Stimulated activated CD4-positive, alpha-beta T cell treated with anti-CD3 and anti-CD28 coated beads, Interleukin-4, amount 100 ng/mL, for 48 hours (primary cell): ENCODE measurements at places on chromosomes 5 and 9.
A peak's percentile ranks its signal among the peaks of the same experiment; 100 is the strongest.

- DNase-seq, result peak; percentile 41
Measured at GRCh38 chr9:32551276-32552051, 663 bp upstream of the SMIM27 start.

DNA sequence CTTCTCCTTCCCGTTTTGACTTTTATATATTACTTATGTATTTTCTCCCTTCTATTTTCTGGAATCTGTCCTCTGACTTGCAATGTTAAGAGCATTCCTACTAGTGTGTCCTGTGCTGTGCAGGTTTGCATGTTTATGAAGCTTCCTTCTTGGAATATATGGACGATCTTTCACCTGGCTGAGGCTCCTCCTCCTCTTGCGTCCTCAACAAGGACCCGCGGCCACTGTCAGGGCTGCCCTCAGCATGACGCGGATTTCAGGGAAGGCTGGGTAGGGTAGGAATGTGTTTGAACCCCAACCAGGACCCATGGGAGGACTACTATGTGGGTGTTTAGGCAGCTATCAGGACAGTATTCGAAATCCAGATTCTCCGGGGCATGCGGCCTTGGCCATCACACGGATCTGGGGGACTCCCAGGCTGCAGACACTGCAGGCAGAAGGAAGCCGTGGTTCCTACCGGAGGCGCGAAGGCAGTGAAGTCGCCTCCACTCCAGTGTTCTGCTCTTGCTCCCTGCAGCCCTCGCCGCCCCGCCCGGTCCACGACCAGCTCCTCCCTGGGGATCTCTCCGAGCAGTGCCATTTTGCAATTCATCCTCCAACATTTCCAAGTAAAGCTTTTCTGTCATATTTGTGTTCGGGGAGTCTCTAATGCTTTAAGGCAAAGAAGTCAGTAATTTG lies 37.0 kb upstream of the OSMR start:
- no peak for DNase-seq

DNA sequence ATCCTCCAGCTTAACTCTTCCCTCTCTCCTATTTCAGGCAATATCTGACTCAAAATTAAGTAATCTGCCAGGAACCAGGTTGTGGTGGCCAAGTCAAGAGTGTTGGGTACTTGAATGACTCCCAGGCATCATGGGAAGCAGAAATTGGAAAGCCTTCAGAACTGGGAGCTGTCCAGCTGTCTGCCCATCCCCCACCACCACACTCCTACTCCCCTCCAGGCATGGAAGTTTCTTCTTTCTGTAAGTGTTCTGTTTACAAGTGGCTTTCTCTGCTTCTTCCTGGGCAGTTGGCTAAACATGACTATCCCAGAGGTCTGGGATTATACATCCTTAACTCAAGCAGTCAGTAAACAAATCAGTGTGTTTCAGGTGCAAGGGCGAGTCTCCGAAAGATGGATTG lies 14.6 kb upstream of the PBX3 start:
- no peak for DNase-seq

- DNase-seq, result no peak
Measured at GRCh38 chr9:72494051-72494450, 27.4 kb upstream of the TMC1 start.

- no peak for DNase-seq
Measured at GRCh38 chr9:80954521-80954920, 734.8 kb downstream of the TLE1 start.

- peak; percentile 7 for DNase-seq
Measured at GRCh38 chr9:95516734-95517558, at the start of gene PTCH1. TSS of gene PTCH1 (minus strand) at chr9:95516971.

DNA sequence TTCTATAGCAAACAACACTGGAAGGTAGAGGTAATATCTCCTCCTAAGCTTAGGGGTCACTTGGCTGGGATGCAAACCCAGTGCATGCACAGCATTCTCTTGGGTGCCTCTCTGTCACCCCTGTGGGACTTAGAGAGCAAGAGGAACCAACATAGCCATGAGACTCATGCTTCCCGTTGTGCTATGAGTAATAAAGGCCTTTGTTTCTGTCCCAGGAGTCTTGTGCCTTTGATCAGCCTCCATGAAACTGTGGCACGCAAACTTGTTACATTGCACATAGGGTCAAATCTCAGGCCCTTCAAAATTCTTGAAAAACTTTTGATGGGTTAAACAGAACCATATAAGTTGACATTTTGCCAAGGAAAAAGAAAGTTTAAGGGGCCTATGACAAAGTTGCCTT lies 272.8 kb downstream of the TAF11L14 start:
- DNase-seq, result no peak

DNA sequence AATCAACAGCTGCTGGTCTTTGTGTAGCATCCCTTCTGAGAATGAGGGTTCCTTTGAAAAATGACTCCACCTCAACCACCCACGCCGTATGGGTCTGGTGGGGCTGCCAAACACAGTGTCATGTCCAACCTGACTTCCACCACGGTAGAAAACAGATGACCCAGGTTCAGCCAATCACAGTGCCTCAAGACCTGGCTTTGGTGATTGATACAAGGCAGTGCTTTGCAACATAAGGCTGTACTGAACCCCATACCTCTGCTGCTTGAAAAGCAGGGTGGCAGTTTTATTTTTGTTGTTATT lies 11.5 kb upstream of the TGFBR1 start:
- DNase-seq, result no peak

DNA sequence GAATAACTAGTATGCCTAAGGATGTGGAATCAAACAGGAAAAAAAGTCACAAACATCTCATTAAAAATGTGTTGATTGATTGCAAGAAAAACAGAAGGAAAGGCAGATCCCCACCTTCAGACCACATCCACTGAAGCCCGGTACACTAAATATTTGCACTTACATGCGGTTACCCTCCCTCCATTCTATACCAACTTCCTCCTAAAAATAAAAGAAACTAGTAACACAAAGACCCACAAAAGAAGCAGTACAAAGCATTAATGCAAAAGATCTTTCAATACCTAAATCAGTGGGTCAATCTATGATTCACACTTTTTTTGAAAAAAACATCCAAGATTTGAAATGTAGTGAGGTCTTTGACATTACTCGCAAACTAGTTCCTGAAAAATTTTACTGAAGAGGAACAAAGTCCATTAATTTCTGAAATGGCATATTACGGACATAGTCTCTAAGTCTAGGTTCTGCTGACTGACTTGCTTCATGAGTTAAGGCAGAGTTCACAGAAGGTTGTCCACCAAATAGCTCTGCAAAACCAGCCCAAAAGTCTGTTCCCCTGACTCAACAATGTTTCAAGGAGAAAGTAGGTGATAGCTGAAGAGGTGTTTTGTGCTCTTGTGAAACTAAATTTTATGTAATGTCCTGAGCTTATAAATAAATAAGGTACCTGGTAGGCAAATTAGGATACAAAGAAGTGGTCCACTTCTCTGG lies 100.7 kb downstream of the PAM start:
- DNase-seq, result no peak

GRCh38 chr5:11852717-11853087 lies 51.5 kb downstream of the CTNND2 start:
- no peak for DNase-seq

DNA sequence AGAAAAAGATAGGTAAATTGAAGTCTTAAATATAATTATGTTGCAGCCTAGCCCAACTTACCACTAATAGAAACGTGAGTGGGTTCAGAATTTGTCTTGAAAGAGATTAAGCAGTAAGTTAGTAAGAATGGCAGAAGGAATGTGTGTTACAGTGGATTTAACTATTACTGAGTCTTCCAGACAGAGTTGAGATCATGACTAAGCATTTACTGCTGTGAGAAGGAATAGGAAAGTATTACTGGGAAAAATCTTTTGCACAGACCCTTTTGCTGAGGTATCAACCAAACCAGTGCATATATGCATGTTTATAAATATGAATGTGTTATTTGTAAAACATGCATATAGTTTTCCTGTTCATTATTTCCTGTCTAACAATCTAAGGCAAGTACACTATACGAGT lies 112.8 kb upstream of the EFNA5 start:
- DNase-seq, result no peak

DNA sequence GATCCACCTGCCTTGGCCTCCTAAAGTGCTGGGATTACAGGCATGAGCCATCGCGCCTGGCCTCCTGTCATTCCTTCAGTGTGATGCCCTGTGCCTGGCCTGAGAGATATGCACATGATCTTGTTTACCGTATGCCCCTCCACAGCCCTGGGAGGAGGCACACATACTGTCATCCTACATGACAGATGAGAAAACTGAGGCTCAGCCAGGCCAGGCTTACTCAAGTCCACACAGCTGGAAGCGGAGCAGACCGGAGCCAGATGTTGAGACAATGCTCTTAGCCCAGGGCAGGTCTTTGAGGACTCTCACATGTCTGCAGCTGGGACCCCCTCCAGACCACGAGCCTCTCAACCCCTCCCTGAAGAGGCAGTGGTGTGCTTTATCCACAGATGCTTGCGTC lies 38.7 kb upstream of the SH3PXD2B start:
- DNase-seq, result no peak

DNA sequence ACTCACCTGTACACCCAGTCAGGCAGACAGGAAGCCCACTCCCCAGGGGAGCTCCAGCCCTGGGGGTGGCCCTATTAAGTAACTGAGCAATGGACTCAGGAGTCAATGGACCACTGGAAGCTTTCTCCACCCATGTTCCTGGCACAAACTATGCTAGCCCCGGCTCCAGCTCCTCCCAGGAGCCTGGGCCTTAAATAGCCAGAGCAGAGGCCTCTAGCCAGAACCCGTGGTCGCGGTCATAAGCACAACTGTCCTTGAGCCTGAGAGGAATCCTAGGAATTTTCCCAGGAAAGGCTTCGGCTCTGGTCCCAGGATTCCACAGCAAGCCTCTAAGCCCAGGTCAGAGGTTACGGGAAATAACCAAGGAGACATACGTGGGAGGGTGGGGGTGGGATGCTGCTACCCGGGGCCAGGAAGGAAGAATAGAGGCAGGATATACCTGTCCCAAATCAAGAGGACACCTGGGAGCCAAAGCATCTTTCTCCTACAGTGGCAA lies 5.5 kb downstream of the SEPTIN8 start:
- DNase-seq, result no peak

DNA sequence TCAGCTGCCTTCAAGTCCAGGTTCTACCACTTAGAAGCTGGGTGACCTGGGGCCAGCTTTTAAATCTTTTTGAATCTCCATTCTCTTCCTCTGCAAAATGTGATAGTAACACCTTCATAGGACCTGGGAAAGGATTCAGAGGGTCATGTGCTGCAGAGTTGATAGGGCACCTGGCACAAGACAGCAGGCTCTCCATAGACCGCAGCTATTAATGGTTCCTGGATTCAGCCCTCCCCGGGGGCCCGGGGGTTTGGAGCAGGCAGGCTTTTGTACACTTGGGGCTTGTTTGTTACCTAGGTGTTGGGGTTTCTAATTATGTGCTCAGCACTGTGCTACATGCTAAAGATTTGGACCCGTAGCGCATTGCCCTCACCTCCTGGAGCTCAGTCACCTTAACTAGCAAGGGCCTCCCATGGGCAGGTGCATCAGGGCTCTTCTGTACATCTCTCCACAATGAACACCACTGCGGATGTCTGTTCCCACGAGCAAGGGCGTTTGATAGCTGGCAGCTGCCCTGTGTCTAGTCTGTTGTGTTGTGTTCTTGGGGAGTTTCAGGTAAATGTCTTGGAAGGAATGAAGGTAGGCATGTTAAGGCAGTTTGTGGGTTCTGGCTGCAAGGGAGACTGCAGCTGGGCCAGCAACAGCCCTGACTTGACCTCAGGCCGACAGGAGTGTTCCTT lies 12.1 kb downstream of the PRRC2B start:
- DNase-seq, result no peak

- no peak for DNase-seq
Measured at GRCh38 chr5:164972973-164973372, 1467.6 kb downstream of the MAT2B start.
